Natural killer cell treated with Interleukin-12 subunit alpha and Interleukin-12 subunit beta and Interleukin-15 and Interleukin-18, amount 100 ng/mL, for 72 hours (primary cell): ENCODE measurements at places on chromosomes 2 and 18. TPM values are rescaled to one million over a fixed set of nuclear protein-coding genes. Genes with fewer than 3 reads are reported as not detected.

PPM1G gene
- 158 TPM for total RNA-seq

GRCh38 chr2:234135750-234136221, 85.3 kb downstream of the SPP2 start:
- H3K4me3 ChIP-seq: peak overlapping the region; percentile 66
- peak; percentile 69 for DNase-seq
- H3K4me1 ChIP-seq: peaks cover 25% of the 10 kb centered on the region
- H3K27me3 ChIP-seq: no peaks in the 10 kb centered on the region

ERICH2 gene
- total RNA-seq: not detected

MTCL1 gene
- 0.50 TPM for total RNA-seq

GRCh38 chr2:12014088-12014960, 267.9 kb downstream of the LPIN1 start:
- peaks cover 88% of the 10 kb centered on the region for H3K27me3 ChIP-seq
- H3K4me3 ChIP-seq: no peak overlapping the region
- H3K4me1 ChIP-seq: peaks cover 23% of the 10 kb centered on the region
- no peak overlapping the region for H3K27ac ChIP-seq

CACNB4 gene
- total RNA-seq: 0.40 TPM

GRCh38 chr18:13676471-13676870, 49.9 kb downstream of the FAM210A start:
- no peaks in the 10 kb centered on the region for H3K4me1 ChIP-seq
- H3K27me3 ChIP-seq: no peaks in the 10 kb centered on the region
- DNase-seq: no peak
- H3K4me3 ChIP-seq: no peak overlapping the region
- H3K36me3 ChIP-seq: no peaks in the 10 kb centered on the region

SERPINB4 gene
- total RNA-seq: not detected

DNA sequence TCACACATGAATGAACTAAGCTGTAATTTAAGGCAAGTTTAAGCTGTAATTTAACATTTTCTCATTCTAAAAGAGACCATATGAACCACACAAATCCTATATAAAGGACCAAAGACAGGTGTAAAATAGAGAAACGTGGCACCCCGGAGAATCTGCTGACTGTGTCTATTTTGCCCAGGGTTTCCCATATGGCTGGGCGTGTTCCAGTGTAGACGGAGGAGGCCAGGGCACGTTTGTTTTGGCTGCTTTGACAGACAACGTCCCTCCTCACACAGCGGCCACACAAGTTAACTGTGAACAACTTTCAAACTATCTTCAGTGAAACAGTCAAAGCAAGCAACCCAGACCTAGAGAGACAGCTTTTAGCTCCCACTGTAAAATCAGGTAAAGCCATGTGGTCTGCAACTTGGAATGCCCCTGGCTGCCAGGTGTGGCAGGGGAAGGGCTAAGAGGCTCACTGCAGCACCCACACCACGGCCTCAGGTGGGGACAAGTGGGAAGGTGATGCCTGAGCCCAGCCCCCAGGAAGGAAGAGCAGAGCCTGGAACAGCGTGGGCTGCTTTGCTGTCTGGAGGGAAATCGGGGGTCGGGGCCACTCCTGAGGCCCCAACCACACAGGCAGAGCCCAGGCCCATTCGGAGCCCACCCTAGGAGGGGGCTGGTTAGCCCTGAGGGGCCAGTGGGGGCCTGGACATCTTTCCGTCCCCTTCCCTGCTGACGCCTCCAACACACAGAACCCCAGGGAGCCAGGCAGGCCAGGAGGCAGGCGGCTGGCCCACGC, 40.7 kb downstream of the SLC66A2 start:
- H3K27me3 ChIP-seq: no peaks in the 10 kb centered on the region
- H3K36me3 ChIP-seq: peaks cover 17% of the 10 kb centered on the region
- no peak for DNase-seq
